ENCODE measurements at places on chromosomes 4 and X.

DNA sequence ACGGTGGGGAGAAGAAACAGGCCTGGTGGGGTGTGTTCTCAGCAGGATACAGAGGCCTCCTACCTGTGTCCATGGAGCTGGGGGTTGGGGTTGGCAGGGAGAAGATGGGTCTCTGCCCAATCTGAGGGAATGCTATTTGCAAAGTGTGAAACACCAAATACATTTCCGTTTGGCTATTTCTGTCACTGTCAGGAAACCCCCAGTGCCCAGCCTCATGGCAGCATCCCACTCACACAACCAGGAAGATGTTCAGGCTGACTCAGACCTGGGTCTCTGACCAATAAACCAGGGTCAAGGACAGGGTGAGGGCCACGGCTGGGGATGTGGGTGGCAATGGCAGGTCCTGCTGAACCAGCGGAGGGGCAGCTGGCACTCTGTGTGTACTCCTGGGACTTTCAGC, 41.3 kb downstream of the BCOR start:
- no peak for DNase-seq

DNA sequence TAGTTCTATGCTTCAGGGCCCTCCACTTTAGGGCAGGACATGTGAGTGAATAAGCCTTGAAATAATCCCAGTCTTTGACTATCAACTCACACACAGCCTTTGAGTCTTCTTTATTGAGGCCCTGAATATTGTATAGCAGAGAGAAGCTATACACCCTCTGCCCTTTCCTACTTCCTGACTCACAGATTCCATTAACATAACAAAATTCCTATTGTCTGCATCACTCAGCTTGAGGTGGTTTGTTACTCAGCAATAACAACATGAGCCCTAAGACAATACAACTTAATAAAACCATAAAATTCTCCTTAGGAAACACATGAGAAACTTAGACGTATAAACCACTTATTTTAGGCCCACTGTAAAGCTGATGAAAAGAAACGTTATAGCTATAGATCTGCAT, 680.3 kb upstream of the DIAPH2 start:
- no peak for DNase-seq

DNA sequence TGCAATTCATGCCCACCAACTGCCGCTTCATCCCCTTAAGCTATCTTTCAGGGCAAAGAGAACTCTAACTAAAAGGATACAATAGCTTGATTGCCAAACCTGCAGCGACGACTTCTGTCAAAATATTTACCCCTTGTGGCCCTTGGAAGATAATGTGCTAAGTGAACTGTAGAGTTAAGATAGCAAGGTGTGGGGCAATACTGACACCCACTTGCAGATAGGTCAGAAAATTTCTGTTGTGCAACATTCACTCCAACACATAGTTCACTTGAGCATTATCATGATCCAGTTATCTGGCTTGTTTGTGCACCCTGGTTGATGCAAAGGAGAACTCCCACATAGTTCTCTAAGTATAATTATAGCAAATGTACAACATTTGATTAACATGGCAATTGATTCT, 55.6 kb downstream of the RHOXF2B start:
- DNase-seq, result no peak

GRCh38 chr4:110139815-110140214, 58.6 kb downstream of the ELOVL6 start:
- DNase-seq, result no peak

DNA sequence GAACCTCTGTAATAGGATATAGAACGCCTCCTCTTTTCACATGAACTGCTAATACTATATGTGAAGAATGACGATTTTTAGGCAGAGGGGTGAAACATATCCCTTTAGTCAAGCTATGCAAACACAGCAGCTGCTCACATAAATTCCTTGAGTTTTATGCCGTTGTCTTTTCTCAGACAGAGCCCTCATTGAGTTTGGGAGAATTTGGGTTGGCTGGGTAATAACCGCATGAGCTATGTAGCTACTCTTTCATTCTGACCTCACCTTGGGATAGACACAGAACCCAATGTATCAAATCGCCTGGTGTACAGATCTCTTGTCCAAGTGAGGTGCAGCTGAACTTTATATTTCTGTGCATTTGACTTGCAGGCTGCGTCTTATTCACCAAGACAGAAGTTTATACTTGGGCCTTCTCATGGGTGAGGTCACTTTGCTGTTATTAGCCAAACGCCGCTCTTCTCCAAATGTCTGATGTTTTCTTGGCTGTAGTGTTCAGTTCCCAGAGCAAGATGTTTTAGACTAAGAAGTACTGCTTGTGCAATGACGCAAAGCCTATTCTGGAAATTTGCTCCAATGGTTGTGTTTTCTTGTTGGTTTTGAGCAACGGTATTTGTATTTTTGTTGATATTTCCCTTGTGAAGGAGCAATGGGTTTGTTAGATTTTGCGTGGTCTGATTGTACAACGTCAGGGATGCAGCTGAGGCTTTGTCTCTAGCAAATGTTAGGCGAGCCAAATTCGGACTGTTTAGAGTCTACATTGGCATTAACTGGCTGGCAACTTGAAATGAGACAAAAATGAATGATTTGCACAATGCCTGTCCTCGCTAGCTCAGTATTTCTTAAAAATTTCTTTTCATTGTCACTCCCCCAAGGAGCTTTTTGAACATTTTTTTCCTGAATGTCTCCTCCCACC, 11.2 kb upstream of the SPARCL1 start:
- DNase-seq, result no peak

- no peak for DNase-seq
Measured at GRCh38 chrX:17433965-17434364, 59.0 kb downstream of the NHS start.

DNA sequence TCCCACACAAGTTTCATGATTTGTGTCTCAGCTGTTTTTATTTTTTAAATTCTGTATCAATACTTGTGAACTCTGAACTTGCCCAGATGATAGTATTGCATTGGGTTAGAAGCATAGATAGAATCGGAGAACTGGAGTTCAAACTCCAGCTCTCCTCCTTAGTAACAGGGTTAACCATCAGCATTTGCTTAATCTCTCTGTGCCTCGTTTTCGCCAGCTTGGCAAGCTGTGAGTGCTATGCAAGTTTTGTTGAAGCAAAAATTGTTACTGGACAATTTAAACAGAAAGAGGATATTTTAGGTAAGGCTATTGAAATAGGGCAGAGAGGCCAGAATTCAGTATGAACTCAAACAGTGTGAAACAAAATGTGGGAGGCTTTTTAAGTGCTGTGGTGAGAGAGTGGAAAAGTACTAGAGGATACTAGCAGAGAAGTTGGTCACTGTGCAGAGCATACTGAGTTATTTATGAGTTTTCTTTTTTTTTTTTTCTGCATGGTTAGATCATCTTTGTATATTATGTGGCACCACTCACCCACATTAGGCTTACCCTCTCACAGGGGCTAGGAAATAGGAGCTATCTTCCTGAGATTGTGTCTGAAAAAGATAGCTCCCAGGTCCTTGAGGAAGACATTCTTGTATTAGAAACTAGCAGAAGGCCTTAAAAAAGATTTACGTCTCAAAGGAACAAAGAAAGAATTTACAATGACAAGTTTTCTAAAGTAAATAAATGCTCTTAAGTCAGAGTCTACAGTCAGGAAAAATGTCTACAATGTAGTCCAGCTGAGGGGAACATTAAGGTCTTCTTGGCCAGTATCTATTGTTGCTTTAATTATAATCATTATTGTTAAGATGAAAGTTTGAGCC, 1126.6 kb downstream of the FAT4 start:
- no peak for DNase-seq

GRCh38 chrX:30781711-30782444, 107.2 kb downstream of the TAB3 start:
- DNase-seq, result no peak

All from NCI-H524 treated with DMSO at 0.1 percent for 48 hours (cell line).